ENCODE measurements at places on chromosomes 11 and 22.
A peak's percentile ranks its signal among the peaks of the same experiment; 100 is the strongest.

DNA sequence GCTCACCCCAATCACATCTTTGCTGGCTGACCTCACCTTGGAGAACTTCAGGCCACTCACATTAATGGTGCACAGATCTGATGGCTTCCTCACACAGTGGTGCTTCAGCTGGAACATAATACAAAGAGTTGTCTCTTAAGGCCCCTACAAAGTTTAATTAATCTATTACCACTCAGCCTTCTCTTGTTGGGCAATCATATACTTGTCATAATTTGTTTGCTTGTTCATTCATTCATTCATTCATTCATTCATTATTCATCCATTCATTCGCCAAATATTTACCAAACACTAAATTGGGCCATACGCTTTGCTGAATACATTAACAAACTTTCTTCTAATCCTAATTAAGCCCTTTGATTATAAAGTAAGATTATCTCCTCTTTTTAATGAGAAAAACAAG lies 15.1 kb downstream of the XRRA1 start:
- DNase-seq: no peak

DNA sequence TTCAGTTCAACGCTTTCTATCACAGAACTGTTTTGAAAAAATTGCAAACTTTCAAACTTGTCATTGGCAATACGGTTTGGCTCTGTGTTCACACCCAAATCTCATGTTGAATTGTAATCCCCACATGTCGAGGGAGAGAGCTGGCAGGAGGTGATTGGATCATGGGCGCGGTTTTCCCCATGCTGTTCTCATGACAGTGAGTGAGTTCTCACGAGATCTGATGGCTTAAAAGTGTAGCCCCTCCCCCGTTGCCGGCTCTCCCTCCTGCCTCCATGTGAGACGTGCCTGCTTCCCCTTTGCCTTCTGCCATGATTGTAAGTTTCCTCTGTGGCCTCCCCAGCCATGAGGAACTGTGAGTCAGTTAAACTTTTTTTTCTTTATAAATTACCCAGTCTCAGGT lies 1144.0 kb downstream of the BRD1 start:
- no peak for DNase-seq

DNA sequence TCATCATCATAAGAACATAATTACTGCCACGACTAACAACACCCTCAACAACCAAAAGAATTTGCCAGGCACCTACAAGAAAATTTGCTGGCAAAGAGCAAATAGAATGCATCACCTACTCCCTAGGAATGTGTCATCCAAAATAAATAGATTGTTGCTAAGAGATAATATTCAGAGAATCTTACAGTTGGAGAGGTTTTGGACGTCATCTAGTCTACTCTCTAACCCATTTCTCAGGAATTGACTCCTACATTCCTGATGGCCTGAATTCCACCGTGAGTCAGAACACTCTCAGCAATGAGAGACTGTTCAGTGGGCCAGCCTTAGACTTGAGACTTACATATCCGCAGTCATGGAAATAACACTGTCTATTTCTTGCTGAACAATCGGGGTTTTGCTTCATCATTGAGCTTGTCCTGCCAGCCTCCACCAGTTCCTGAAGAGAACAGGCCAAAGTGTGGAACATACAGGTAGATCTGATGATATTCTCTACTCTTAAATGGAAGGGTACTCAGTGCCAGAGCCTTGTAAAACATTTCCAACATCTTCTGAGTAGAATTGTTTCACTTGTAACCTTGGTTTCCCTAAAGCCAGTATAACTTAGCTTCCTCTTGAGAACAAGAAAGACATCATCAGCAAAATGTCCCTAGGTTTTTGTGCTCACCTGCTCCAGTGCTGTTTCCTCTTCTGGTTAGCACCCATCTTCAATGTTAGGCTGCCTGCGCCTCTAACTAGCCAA lies 8.3 kb downstream of the KIRREL3 start:
- DNase-seq: no peak

DNA sequence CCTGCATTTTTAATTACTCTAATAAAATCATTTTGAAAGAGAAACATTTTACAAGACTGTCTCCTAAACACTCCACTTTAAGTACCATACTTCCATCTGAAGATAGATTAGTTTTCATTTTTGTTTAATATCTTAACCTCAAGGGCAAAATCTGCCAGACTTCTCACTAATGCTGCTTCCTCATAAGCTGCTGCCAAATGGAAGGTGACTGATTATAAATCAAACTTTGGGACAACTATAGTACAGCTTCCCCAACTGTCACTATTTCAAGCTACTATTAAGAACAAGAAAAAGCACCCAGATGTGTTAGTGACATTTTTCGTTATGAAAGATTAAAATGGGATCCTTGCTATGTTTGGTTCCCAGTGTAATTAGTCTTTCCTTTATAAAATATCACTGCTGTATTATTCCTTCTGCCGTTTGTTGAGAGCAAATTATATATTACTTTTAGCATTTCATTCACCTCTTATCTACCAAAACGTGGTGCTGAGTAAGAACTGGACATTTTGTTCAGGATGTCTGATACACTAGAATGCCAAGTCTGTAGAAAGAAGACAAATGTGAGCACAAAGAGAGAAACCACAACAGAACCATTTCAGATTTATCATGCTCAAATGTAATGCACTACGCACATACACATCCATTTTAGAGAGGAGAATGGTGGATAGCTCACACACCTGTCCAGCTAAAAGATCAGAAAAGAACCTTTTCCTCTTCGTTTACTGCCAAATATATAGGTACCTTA lies 312.2 kb upstream of the C11orf87 start:
- DNase-seq: no peak

DNA sequence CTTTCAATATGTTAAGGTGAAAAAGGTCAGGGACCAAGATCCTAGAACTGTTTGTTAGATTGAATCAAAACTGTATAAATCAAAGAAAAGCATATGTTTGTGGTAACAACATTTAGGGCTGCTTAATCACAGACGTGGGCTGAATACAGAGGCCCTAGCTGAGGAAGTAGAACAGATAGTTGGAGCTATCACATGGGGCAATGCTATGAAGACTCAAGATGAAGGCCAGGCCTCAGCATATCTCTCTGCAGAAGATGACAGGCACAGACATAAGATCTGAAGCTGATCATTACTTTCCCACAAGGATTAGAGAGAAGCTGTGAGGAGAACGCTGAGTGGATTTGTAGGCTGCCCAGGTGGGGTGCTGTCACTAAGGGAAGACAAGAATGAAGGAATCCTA lies 158.6 kb upstream of the CARD18 start:
- no peak for DNase-seq

- no peak for DNase-seq
Measured at GRCh38 chr11:45737056-45737455, 67.9 kb upstream of the SLC35C1 start.

GRCh38 chr22:29947410-29948384 lies 64.7 kb downstream of the MTMR3 start:
- DNase-seq: no peak

- DNase-seq: peak; percentile 85
Measured at GRCh38 chr11:10450462-10451425, 4.3 kb upstream of the AMPD3 start.

GRCh38 chr11:446891-447290 lies 3.2 kb upstream of the PTDSS2 start:
- no peak for DNase-seq

- no peak for DNase-seq
Measured at GRCh38 chr11:69180226-69180625, 24.5 kb downstream of the SMIM38 start.

GRCh38 chr22:49140911-49141665 lies 686.6 kb downstream of the BRD1 start:
- DNase-seq: no peak

DNA sequence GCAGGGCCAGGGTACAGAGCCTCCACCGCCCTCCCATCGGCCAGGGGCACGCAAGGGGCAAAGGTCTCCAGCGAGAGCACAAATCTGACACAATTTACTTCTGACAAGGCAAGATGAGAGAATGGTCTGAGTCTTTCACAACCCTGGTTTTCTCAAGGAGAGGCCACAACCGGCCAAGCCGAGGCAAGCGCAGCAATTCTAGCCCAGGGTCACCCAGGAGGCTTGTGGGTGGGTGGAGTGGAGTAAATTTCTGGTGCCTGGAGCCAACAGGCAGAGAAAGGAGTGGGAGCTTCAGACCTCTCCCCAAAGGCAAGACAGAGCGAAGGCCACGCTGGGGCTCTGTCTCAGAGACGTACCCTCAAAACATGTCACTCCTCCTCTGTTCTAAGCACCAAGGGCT lies 9.3 kb downstream of the LARGE2 start:
- DNase-seq: no peak
